Stimulated activated CD4-positive, alpha-beta T cell treated with anti-CD3 and anti-CD28 coated beads, Interleukin-15, amount 100 ng/mL, for 1 hour (primary cell): ENCODE measurements at places on chromosomes 6 and 20.

- no peak for DNase-seq
Observed at GRCh38 chr20:33531047-33531877, 41.4 kb downstream of the CBFA2T2 start.

DNA sequence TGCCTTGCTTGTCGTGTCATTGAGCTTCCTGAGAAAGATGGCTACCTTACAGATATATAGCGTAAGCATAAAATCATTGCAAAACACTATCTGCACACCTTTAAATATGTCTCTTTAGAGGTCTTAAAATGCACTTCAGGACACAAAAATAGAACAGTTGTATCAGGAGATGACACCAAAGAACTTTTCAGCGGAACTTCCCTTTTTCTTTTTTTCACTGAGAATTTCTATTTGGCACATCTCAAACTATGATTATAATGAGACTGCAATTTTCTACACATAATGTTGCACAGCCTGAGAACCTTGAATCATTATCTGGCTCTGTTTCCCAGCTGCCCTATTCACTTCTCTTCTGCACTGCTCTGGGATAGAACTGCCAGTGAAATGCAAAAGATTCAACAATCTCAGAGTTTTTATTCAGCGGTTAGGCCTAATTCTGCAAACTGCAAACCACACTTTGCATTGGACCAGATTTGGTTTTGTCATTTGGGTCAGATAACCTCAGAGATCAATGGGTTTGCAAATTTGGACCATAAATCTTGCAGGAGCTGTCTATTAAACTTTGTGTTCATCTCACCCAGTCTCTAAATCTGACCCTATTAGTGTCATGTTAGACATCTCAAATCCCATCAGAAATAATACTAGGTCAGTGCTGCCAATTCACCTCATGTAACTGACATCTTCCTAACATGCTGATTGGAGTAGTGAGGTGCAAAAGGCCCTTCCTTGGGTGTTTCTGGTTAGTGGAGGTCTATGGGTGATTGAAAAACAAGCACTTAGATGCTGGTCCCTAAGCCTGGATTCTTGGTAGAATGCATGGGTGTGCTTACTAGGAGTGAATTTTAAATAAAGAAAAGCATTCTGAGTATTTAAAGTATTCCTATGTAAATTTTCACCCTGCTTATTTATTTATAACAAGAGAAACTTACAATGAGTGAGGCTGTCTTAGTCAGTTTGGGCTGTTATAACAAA lies 382.7 kb downstream of the UTRN start:
- DNase-seq, result no peak

DNA sequence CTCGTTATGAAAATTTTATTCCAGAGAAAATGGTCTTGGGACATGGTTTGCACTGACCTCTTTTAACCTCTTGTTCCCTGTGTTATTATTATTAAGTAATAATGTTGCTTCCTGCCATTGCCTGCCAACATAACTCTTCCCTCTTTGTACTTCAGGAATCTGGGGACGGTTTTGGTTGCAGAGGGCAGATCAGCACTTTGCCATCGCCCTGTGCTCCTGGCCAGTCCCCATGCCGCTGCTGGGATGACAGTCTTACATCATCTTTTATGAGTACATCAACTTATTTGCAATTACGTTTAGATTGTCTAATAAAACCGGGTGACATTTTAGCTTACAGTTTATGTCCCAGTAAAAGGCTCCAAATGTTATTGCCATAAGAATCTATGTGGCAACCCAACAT lies 157.2 kb downstream of the CDH26 start:
- DNase-seq, result no peak

DNA sequence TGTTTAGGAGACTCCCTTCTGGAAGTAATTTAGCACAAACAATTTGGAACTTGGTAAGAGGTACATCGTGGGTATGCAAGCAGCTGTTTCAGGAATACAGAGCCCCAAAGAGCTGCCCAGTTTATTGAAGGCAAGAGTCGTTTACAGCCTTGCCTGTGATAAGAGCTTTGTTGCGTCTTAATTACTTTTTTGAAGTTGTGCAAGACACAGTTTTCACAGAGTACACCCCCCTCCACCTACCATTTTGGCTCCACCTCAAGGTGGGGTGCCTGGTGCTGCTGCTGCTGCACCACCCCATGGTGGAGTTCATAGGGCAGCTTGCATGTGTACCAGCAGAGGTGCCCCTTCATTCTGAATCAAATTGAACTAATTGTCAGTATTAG lies 296.1 kb downstream of the ZFAND3 start:
- no peak for DNase-seq

DNA sequence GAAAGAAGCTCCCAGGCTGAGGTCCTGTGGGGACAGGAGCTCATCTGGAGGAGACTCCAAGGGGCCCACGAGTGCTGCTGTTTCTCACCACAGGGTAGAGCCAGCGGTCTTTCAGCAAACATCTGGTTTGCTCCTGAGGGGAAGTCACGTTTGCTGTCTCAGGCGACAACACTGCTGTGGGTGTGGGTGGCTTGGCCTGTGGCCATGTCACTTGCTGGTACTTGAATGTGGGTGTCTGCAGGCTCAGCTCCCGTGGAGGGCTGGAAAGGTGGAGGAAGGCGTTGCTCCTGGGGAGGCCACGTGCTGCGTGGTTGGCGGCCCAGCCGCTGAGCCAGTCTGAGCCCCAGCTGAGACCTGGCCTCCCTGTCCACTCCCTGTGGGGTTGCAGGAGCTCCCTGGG lies 52.8 kb upstream of the MPC1 start:
- no peak for DNase-seq

- DNase-seq, result peak; percentile 79
Observed at GRCh38 chr20:41316602-41317545, 657 bp downstream of the ZHX3 start.

DNA sequence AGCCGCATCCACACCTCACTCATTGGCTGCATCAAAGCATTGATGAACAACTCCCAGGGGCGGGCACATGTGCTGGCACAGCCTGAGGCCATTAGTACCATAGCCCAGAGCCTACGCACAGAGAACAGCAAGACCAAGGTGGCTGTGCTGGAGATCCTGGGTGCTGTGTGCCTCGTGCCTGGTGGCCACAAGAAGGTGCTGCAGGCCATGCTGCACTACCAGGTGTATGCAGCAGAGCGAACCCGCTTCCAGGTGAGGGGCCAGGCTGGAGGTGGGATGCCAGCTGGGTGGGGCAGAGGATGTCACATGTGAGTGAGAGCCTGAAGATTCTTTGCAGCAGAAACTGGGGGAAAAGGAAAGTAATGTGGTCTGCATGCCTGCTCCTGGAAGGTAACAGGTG lies 66.7 kb downstream of the MOCS1 start:
- DNase-seq, result no peak

- no peak for DNase-seq
Observed at GRCh38 chr6:94005835-94006234, 586.5 kb upstream of the EPHA7 start.

- DNase-seq, result peak; percentile 36
Observed at GRCh38 chr20:44217342-44218092, 6.9 kb upstream of the OSER1 start.

DNA sequence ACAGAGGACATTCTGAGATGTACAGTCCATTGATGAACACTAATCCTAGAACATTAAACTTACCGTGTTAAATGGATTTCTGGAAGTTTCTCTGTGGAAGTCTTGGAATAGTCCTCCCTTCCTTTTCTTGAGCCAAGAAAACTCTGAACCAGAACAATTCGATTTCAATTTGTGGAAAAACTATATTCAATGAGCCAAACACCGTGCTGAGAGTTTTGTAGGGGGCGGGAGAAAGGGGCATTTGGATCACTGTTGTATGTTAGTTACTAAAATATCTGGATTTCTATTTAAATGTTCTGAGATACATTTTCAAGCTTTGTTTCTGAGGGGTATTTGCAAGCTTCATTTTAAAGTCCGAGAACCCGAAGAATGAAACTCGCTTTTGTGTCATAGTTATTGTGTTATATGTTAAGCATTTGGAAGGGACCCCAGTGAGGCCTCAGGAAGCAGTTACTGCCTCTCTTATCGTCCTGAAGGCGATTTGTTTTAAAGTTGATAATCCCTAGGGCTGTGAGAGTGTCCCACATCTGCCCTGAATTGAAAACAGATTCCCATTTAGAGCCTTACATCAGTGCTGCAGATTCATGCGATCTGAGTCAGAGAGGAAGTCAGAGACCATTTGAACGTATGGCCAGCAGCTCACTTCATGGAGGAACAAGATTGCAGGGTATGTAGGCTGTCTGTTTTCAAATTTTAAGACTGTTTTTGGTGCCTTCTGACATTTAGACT lies 70.8 kb upstream of the SASH1 start:
- DNase-seq, result no peak

DNA sequence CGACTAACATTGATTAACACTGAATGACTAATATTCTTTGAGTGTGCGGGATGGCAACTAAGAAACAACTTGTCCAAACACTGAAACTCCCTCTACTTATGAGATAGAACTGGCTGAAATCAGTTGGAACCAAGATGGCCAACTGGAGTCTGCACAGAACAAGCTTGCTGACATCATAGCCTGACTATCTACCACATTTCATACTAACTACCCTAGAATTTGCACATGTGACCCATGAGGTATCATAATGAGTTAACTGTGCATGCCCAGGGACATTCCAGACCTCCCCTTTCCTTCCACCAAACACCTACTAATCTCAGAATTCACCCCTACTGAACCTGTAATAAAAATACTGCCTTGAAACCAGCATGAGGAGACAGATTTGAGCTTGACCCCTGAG lies 43.2 kb downstream of the PHIP start:
- no peak for DNase-seq

- no peak for DNase-seq
Observed at GRCh38 chr6:80364149-80364548, 257.7 kb downstream of the BCKDHB start.

- DNase-seq, result no peak
Observed at GRCh38 chr6:121800047-121800446, 364.6 kb downstream of the GJA1 start.

- no peak for DNase-seq
Observed at GRCh38 chr6:41200901-41201763, at the start of gene TREML2. TREML2 (minus strand) TSS chr6:41201149; CDS start chr6:41201008, 141 bp downstream.

DNA sequence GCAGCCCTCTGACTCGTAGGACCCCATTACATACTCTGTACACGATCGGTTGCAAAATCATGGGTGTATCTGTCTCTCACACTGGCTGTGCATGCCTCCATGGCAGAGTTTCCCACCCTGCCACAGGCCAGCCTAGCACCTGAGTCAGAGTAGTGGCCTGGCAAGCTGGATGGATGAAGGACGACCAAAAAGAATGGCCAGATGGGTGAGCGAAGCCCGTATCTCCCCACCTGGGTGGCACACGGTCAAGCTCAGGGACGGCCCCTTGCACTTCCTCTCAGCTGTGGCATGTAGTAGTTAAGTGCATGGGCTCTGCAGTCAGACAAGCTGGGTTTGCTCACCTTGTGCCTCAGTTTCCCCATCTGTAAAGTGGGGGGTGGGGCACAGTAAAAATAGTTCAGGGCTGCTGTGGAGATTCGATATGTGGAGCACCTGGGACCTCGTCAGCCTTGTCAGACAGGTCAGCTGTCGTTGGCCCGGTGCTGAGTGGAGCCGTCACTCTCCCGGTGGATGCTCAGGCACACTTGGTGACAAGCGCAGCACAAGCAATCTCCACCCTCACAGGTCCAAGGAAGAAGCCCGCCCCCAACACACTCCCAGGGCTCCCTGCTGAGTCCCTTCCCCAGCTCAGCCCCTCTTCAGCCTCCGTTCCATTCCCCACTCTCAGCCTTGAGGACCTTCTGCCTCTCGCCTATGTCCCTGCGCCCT lies 12.6 kb downstream of the CPNE5 start:
- no peak for DNase-seq

DNA sequence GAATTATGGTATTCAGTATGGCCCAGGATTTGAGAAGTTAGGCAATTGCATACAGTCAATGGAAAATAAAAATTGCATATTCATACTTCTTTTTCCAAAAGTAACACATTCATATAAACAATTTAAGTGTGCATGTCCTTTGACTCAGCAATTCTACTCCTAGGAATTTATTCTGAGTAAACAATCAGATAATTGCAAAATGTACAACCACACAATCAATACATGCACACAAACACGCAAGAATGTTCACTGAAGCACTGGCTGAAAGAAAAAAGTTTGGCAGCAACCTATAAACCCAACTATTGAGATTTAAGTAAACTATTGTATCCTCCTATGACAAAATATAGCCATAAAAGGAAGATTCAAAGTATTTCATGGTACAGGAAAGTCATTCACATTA lies 1.6 kb downstream of the CYP39A1 start:
- DNase-seq, result no peak

GRCh38 chr6:169371344-169372127 lies 117.9 kb upstream of the THBS2 start:
- no peak for DNase-seq

DNA sequence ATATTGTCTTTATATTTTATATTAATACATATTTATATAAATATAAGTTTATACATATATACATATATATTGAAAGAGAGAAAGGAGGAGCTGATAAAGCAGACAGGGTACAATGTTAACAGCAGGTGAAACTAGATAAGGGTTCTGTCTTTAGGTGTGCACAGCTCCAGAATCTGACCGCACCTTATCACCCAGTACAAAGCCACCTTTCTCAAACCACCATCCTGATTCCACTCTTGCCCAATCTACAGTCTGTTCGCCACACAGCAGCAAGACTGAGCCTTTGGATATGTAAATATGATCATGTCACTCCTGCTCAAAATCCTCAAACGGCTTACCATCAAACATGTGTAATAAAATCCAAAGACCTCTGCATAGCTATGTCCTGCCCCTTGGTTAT lies 34.7 kb upstream of the ASCC3 start:
- no peak for DNase-seq
